Endothelial cell (in vitro differentiated cells): ENCODE measurements at places on chromosomes 5 and 9.

DNA sequence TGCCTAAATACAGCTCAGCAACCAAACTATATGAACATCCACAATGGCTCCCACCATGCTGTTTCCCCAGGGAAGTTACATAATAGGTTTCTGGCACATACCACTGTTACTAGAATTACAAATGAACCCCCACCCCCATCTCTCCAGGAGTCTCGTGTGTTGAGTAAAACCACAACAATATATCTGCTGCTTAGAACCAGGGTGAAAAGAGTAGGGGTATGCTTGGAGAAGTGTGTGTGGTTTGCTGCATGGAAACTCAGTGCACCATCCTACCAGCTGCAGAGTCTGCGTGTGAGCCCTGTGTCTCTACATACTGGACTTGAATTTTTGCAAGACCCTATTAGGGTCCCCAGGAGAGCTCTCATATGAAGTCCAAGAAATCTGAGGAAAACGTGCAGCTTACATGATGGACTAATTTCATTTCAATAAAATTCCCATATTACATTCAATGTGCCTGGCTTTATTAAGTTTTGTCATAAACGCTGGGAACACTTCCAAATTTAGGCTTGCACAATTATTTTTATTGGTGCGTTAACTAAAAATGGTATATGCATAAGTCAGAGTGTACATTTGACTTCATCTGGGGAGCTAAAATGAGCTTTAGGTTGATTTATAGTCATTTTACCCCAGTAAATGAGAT, 104.5 kb upstream of the NFIB start:
- peaks cover 4% of the 10 kb centered on the region for H3K4me1 ChIP-seq
- H3K27ac ChIP-seq, result no peak overlapping the region
- no peak overlapping the region for H3K4me3 ChIP-seq
- H3K27me3 ChIP-seq, result no peaks in the 10 kb centered on the region
- no peaks in the 10 kb centered on the region for H3K36me3 ChIP-seq
- no peak for DNase-seq

- no peak for DNase-seq
- H3K4me1 ChIP-seq, result peaks cover 4% of the 10 kb centered on the region
- peaks cover 6% of the 10 kb centered on the region for H3K27me3 ChIP-seq
- H3K27ac ChIP-seq, result no peak overlapping the region
- H3K36me3 ChIP-seq, result no peaks in the 10 kb centered on the region
These were observed 334.0 kb upstream of the PUM3 start for GRCh38 chr9:3177936-3178335.

DNA sequence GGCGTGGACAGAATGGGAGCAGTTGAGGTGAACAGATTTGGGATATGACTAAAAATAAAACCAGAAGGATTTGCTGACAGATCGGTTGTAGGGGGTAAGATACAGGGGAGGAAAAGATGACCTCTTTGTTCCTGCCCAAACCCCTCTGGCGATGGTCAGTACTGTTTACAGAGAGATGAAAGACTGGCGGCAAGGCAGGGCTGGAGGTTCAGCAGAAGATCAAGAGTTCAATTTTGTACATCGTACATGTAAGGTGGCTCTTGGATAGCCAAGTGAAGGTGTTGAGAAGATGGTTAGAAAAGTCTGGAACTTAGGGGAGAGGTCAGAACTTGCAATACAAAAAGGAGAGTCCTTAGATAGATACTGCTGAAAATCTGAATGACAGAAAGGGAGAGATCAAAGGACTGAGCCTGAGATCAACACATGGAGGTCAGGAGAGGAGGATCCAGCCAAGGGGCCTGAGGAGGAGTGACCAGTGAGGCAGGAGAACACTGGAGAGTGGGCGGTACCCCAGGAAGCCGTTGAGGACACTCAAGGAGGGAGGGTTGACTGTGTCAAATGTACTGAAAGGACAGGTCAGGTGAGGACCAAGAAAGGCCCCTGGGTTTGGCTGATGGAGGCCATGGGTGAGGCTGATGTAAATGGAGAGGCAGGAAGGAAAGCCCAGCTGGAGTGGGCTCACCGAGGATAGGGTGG, 7.1 kb downstream of the IL4 start:
- peaks cover 4% of the 10 kb centered on the region for H3K36me3 ChIP-seq
- DNase-seq, result no peak
- H3K27ac ChIP-seq, result no peak overlapping the region
- no peak overlapping the region for H3K4me3 ChIP-seq
- H3K27me3 ChIP-seq, result no peaks in the 10 kb centered on the region
- peaks cover 11% of the 10 kb centered on the region for H3K4me1 ChIP-seq

DNA sequence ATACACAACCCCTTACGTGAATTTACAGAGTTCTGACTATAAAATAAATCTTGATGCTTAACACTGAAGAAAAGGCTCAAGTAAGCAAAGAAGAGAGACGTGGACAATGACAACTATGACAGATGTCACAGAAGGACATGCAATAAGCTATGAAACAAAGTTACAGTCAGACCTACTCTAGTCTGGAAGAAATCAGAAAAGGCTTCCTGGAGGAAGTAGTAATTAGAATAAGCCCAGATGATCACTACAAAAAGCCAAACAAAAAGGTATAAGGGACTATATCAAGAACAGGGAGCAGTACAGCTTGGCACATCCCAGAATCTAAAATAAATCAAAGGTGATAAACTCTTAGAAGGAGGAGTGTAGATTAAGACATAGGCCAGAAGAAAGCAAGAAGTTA, 6.3 kb downstream of the FNIP1 start:
- peaks cover 13% of the 10 kb centered on the region for H3K4me1 ChIP-seq
- peaks cover 1% of the 10 kb centered on the region for H3K27me3 ChIP-seq
- no peak overlapping the region for H3K27ac ChIP-seq
- DNase-seq, result no peak

DNA sequence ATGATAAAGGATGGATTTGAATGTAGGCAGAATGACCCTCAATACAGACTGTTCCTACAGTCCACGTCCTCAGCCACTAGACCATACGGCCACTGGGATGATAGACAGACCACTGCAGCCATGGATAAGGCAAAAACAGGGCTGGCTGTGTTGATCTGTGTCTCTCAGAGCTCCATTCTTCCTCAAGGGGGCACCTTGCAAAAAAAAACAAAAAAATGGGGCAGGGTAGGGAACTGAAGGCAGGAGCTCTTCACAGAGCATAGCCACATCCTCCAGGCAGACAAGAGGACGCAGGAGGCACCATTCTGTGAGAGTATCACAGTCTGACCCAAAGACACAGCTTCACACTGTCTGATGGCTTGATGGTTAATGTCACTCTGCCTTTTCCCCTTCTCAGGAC, 61.2 kb upstream of the GABRP start:
- DNase-seq, result no peak
- H3K27ac ChIP-seq, result no peak overlapping the region
- no peaks in the 10 kb centered on the region for H3K4me1 ChIP-seq
- peaks cover 6% of the 10 kb centered on the region for H3K36me3 ChIP-seq
- no peaks in the 10 kb centered on the region for H3K27me3 ChIP-seq

- H3K4me3 ChIP-seq, result no peak overlapping the region
- no peaks in the 10 kb centered on the region for H3K4me1 ChIP-seq
- no peaks in the 10 kb centered on the region for H3K27me3 ChIP-seq
- no peaks in the 10 kb centered on the region for H3K36me3 ChIP-seq
- no peak overlapping the region for H3K27ac ChIP-seq
These were observed 588.3 kb downstream of the DNAH5 start for GRCh38 chr5:13356226-13356625.

GRCh38 chr5:126954981-126955380, 75.4 kb downstream of the MARCHF3 start:
- H3K27ac ChIP-seq, result no peak overlapping the region
- H3K36me3 ChIP-seq, result no peaks in the 10 kb centered on the region
- H3K4me1 ChIP-seq, result peaks cover 10% of the 10 kb centered on the region
- DNase-seq, result no peak
